ENCODE measurements at places on chromosomes 2 and 18.
A peak's percentile ranks its signal among the peaks of the same experiment; 100 is the strongest.

DNA sequence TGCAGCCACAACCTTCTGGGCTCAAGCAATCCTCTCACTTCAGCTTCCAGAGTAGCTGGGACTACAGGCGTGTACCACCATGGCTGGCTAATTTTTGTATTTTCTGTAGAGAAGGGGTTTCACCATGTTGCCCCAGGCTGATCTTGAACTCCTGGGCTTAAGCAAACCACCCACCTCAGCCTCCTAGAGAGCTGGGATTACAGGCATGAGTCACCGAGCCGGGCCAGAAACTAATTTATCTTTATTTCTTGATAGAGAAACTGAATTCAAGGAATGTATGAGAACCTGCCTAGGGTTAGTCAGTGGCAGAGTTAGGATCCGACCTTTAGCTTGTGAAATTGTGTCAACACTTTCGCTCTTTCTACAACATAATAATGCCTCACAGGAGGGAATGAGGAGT, 19.3 kb upstream of the ITGAV start:
- DNase-seq, result no peak

GRCh38 chr2:172225786-172226185, 123.1 kb upstream of the DLX2 start:
- no peak for DNase-seq

DNA sequence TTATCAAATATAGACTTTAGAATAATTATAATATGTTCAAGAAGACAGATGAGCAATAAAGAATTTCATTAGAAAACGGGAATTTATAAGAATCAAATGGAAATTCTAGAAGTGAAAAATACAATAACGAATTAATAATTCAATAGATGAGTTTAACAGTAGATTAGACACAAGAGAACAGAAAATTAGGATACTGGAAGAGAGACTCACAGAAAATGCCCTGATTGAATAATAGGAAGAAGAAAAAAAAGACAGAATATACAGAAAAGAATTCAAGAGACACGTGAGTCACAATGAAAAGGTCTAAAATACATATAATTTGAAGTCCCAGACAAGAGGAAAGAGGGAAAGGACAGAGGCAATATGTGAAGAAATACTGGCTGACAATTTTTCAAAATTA, 354.7 kb downstream of the CLIP4 start:
- DNase-seq, result no peak

DNA sequence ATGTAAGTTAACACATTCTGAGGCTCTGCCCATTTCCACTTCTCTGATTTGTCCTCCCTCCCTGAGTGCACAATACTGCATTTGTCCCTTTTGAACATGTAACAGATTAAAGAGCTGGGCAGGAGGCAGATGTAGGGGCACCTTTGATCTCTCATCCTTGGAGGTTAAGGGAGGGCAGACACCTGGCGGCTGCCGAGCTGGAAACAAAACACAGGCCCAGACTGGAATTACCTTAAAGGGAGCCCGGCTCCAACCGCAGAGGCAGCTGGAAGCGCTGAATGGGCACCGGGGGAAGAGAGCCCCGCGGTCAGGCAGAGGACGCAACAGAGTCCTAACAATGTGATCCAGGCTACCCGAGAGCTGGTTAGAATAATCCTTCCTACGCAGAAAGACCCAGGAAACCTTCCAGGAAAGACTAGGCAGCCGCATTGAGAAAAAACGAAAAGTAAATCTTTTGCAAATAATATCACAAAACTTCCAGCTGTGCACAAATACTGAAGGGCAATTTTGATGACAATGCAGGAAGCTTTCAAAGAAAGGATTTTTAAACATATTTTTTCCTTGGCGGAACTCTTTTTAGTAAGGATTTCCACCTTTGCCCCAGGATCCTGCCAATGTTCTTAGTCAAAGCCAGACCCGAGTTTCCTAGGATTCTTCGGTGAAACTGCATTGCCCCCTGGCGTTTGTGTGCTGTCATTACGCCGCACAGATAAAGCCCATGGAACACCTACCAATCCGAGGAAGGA, 216.0 kb downstream of the TGIF1 start:
- peak; percentile 57 for DNase-seq

DNA sequence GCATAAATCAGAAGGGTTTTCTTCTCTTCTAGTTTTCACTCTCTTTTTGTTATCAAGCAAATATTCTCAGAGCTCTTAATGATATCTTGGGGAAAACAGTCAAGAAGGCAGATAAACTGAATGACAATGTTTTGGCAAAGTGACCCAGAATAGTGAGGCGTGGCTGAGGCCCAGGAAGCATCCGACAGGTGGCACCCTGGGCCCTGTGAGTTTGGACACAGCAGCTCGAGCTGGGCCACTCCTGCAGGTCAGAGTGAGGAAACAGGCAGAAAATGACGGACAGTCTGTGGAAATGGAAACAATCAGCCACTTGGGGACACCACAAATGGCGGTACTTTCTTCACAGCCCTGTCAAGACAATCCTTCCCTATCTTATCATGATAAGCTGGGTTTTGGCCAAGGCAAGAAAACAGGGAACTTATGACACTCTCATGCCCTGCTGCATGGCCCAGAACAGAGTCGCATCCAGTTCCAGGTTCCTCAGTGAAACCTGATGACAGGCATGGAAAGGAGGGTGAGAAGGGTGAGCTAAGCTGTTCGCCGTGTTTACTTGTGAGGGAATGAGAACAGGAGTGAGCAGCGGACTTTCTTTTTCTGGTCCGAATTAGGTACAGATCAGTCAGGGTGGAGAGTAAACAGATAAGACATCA, 32.1 kb downstream of the MRPL44 start:
- no peak for DNase-seq

- DNase-seq, result no peak
These were observed 6.7 kb upstream of the SLC4A5 start for GRCh38 chr2:74349889-74350288.

DNA sequence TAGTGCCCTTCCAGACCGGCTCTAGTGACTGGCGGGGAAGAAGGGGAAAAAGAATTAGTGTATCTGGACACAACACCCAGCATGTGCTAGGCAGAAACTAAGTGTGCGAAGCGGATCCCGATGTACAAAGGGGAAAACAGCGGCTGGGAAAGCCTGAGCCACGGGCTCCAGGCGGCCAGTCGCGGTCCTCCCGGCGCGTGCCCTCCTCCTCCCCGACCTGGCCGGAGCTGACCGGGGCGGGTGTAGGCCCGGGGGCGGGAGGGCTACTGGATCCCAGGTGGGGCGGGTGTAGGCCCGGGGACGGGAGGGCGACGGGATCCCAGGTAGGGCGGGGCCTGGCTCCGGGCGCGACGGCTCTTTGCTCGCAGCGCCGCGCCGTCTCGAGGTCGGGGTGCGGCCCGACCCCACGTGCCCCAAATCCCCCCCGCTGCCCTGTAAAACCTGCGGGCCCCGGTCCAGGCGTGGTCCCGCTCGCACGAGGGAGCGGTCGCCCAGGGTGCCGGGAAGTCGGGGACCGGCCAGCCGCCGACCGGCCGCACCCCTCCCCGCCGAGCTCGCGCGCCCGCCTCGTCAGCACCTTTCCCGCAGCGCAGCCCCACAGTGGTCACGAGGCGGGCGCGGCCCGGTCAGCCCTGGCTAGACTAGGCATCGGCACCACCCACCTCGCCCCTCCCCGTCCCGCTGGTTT, 48.8 kb downstream of the C2orf42 start:
- DNase-seq, result no peak

GRCh38 chr2:79219383-79219988, 59.9 kb upstream of the REG3A start:
- no peak for DNase-seq

GRCh38 chr2:62477573-62477972, 28.4 kb downstream of the TMEM17 start:
- no peak for DNase-seq

- no peak for DNase-seq
These were observed 80.5 kb downstream of the LYPD6 start for GRCh38 chr2:149410701-149411484.

GRCh38 chr18:11736656-11737055, 47.6 kb downstream of the GNAL start:
- DNase-seq, result no peak

DNA sequence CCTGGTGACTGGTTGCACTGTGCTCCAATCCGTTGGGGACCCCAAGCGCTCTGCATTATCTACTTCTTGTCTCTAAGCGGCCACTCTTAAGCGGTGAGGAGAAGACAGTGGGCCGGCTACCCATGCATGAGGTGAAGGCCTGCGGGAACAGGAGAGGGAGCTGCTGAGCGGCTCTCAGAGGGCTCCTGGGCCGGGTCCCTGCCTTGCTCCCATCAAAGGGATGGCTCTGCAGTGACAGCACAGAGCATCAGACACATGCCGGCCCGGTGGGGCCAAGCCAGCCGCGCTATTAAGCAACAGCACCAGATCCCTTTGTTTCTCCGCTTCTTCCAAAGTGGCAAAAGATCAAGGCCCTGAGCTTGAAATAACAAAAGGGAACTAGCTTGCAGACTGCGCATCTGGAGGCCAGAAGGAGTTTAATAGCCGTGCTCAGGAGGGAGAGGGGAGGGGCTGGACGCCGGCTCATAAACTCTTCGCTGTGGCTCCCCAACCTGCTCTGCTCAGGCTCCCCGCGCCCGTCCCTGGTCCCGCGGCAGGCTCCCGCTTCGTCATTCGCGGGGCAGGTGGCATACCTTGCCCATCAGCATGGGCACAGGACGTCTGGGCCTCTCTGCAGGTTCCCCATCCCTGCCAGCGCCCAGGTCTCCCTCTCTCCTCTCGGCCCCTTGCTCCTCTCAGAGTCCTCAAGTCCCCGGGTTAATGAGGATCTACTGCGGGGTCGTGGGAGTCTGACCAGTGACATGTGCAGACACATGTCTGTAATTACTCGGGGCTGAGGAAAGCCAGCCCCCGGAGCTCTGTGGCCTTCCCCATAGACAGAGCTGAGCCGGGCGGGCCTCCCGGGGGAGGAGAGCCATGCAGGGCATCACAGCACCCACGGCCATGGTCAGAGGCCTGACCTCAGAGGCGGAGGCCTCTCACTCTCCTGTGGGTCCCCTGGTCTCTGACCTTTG, 96.7 kb downstream of the ASB1 start:
- DNase-seq, result no peak

DNA sequence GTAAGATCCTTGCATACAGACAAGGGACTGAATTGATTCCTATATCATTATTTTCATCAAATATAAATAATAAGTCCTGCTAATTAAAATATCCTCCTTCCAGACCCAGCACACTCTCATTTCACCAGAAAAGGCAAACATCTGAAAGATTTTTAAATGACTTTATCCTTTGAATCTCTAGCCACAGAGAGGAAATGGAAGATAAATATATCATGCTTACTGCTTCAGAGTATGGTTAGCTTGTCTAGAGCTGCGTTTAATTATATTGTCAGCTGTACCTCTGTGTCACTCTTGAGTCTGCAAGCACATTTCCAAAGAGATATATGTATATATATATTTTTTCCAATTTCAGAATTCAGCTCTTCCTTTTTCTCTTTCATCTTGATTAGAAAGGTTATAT, 232.7 kb downstream of the TRIB2 start:
- no peak for DNase-seq

GRCh38 chr2:15986068-15986560, 45.8 kb downstream of the MYCN start:
- no peak for DNase-seq

DNA sequence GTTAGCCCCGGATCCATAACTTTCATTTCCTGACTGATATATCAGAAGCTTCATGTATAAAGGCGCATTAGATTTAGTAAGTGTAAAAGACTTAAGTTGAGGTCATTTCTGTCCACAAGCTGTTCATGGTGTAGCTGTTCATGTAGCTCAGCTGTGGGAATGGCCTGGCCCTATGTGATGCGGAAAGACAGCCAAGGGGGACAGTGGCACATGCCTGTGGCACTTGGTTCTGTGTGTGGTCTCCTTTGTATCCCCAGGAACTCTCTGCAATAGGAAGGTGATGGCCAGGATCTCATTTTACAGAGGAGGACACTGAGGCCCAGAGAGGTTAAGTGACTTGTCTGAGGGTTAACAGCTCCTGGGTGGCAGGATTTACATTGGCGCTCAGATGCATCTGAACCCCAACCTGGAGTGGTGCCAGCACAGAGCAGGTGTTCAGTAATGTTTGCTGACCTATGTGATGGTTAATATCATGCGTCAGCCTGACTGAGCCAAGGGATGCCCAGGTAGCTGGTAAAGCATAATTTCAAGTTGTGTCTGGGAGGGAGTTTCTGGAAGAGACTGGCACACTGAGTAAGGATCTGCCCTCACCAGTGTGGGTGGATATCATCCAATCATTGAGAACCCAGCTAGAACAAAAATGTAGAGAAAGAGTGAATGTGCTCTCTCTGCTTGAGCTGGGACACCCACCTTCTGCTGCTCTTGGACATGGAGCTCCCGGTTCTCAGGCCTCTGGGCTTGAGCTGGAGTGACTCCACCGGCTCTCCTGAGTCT, 25.4 kb downstream of the HPCAL1 start:
- no peak for DNase-seq

- DNase-seq, result no peak
These were observed 767 bp upstream of the NPPC start for GRCh38 chr2:231926761-231927565.

DNA sequence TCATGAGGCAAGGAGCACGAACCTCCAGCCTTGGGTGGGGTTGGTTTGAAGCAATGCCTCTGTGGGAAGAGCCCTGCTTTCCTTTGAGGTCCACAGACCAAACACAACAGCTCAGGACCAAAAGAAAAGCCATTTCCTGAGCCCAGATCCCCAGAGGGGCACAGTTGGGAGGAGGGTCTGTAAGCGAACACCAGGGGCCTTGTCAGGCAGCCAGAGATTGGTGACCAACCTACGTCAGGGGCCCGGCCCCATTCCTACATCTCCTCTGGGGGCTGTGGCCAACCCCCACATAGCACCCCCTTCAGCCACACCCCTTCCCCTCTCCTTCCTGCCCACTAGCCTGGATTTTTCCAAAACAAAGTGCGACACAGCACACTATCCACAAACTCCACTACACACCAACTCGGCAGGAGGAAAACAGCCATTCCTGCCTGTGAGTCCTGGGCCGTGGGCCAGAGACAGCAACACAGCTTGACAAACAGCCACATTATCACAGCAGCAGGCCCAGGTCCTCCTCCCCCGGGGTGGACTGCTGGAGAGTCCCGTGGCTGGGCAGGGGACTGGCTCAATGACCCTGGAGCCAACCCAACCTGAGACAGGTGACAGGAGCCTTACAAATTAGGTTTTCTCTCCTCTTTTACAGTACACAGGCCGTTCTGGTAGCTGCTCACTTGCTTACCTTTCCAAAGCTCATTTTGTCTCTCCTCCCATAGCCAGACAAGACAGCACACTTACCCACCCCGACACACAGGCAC, 98.8 kb downstream of the TNS1 start:
- DNase-seq, result no peak

DNA sequence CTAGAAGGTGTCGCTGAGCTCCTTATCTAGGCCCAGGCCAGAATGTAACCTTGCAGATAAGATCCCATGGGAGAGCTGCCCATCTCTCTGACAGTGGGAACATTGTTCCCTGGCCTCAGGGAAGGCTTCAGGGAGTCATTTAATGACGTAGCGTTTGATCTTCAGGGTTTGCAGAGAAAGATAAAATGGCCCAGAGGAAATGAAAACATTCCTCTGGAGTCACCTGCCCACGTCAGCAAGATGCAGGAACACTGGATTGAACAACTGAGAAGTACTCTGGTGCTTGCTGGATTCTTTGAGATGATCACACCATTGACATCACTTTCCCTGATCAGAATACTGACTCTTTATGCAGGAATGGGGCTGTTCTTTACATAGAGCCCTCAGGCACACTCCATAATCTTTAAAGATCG, 51.6 kb downstream of the MAPK4 start:
- DNase-seq, result no peak

Measured in omental fat pad (tissue), 4 donors.